ENCODE measurements at places on chromosomes 13 and 19.

- DNase-seq: no peak
Measured at GRCh38 chr19:57110592-57111328, 9.0 kb upstream of the USP29 start.

DNA sequence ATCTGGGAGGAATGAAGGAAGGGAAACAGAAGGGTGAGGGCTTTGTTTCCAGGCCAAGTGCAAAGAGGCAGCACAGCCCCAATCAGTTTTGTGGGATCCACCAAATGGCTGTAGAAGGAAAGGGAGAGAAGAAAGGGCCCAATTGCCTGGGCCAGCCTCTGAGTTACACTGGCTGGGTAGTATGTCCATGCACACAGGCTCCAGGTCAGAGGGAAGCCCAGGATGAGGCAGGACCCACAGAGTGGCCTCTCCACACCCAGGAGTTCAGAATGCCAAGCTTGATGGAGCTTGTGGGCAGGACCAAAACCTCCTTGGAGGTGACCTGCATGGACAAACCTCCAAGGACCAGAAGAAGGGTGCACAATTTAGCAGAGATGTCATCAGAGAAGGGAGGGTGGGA lies 178.2 kb upstream of the TSHZ3 start:
- DNase-seq: no peak

DNA sequence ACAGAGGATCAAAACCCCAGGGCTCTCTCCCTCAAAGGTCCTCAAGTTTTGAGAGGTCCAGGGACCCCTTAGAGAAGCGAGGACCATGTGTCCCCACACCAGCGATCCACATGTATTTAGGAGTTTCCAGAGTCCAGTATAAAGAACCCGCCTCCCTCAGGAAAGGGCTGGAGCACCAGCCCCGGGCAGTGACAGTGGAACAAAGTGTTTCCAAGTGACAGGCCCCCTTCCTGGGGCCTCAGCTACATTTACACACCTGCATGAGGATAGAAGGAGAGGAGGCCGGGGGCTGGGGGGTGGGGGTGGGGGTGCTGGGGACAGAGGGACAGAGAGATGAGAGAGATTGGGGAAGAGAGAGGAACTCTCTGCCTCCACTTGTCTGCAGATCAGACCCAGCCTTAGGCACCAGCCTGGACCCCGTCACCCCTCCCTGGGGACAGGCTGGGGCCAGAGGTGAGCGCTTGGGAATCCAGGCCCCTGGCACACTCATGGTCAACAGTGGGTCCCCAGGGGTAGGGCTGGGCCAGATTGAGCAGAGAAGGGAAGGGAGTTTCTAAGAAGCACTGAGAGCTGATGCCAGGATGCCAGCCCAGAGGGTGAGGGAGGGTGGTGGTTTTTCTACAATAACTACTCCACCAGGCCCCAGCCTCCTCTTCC lies 802 bp downstream of the BCAM start:
- DNase-seq: no peak

GRCh38 chr13:20993661-20994440 lies 67.5 kb downstream of the LATS2 start:
- DNase-seq: no peak

- DNase-seq: no peak
Measured at GRCh38 chr13:73556128-73556527, 497.3 kb downstream of the KLF5 start.

DNA sequence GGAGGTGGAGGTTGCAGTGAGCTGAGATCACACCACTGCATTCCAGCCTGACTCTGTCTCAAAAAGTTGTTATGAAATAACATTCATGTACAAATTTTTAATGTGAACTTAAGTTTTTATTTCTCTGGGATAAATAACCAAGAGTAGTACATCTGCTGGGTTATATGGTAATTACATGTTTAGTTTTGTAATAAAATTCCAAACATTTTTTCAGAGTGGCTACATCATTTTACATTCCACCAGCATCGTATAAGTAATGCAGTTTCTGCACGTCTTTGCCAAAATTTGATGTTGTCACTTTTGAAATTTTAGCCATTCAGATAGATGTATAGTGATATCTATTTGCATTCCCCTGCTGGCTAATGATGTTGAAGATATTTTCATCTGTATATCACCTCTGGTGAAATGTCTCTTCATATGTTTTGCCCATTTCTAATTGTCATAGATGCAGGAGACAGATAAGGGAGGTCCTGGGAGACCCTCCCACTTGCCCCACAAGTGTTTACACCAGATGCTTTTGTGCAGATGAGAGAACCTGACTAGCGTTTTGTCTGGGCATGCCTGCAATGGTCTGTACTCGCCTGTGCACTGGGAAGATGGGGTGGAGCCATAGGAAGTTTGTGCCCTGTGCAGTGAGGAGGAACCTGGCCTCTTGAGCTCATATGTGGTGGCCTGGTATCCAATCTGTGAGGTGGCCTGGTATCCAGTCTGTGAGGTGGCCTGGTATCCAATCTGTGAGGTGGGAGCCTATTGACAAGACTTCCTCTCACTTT lies 12.7 kb upstream of the KBTBD6 start:
- DNase-seq: peak; percentile 33

- DNase-seq: no peak
Measured at GRCh38 chr19:50749490-50749889, 20.8 kb upstream of the GPR32 start.
